Activated CD4-positive, alpha-beta T cell treated with anti-CD3 and anti-CD28 coated beads, Interleukin-2, amount 10 ng/mL, durations not matched to agents 7 days and 5 days (primary cell): ENCODE measurements at places on chromosomes 1 and 21. TPM values are rescaled to one million over a fixed set of nuclear protein-coding genes. Genes with fewer than 3 reads are reported as not detected.
A peak's percentile ranks its signal among the peaks of the same experiment; 100 is the strongest.

DNA sequence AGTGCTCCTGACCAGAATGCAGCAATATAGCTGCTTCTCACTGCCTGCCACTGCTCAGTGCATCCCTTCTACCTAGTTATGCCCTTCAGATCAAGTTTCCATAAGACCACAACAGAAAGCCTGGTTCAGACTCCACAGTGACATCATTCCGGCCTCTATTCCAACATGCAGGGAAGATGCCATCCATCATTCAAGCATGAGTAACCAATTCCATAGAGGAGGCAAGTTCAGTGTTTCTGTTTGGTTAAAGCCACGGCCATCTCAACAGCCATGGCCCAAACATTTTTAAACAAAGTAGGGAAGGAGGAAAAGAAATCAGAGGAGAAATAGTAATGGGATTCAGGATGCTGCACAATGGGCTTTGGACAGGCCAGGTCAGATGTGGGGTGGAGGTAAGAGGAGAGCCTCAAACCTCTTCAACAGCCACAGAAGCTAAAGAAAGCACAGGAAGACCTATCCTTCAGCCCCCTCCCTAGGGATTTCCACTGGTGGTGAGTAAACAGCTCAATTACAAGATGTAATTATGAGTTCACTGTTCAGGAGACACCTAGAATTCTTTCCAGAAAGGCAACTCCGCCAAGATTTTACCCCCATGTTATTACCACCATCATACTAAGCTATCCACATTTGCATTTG is 484.9 kb downstream of the SETD4 start:
- H3K27me3 ChIP-seq, result peaks cover 3% of the 10 kb centered on the region
- no peak overlapping the region for H3K4me3 ChIP-seq
- peaks cover 8% of the 10 kb centered on the region for H3K4me1 ChIP-seq
- DNase-seq, result no peak
- H3K27ac ChIP-seq, result no peak overlapping the region
- no peaks in the 10 kb centered on the region for H3K36me3 ChIP-seq

DNA sequence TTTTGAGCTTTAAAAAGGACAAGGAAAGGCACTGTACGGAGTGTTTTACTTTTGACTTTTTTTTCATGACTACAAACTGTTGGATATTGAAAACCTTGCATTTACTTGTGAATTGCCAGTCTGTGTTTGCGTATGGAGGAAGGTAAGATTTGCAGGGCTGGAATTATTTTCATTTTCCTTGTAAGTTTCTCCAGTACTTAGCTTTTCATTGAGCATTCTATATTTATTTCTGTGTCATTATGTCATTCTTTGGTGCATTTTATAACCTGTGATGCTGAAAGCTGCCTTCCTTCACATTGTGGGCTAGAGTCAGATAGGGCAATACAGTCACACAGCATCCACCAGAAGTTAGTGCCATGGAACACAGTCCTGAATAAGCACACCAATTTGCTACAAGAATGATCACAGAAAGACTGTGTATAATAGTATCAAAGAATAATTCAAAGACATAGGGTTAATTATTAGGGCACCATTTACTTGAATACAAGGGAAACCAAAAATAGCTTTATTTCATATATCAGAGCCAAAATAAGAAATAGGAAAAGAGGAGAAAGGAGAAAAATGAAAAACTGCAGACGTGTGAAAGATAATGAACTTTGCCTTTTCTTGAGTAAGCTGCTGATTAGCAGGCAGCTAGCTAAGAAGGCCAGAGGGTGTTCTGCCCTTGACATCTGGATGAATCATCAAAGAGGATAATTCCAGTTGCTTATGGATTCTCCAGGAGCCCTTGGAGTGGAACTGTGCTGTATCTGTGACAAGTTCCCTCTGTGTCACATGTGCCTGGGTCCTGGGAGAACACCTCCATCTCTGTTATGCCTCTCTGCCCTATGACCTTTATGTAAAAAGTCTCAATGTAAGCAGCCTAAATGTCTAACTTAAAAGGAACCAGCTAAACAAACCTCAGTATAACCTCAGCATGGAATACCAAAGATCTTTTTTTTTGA is 8.0 kb upstream of the FAM20B start:
- H3K36me3 ChIP-seq, result no peaks in the 10 kb centered on the region
- DNase-seq, result no peak
- H3K4me3 ChIP-seq, result no peak overlapping the region
- H3K27me3 ChIP-seq, result peaks cover 8% of the 10 kb centered on the region
- no peaks in the 10 kb centered on the region for H3K4me1 ChIP-seq

GRCh38 chr1:48030696-48031365 is 33.6 kb upstream of the TRABD2B start:
- no peaks in the 10 kb centered on the region for H3K4me1 ChIP-seq
- H3K4me3 ChIP-seq, result no peak overlapping the region
- no peak for DNase-seq
- H3K27ac ChIP-seq, result no peak overlapping the region
- no peaks in the 10 kb centered on the region for H3K27me3 ChIP-seq
- H3K36me3 ChIP-seq, result no peaks in the 10 kb centered on the region

GRCh38 chr21:42013931-42014330 is 3.8 kb upstream of the ZBTB21 start:
- H3K27ac ChIP-seq, result no peak overlapping the region
- H3K4me1 ChIP-seq, result peaks cover 6% of the 10 kb centered on the region
- H3K27me3 ChIP-seq, result peaks cover 16% of the 10 kb centered on the region
- no peaks in the 10 kb centered on the region for H3K36me3 ChIP-seq

DNA sequence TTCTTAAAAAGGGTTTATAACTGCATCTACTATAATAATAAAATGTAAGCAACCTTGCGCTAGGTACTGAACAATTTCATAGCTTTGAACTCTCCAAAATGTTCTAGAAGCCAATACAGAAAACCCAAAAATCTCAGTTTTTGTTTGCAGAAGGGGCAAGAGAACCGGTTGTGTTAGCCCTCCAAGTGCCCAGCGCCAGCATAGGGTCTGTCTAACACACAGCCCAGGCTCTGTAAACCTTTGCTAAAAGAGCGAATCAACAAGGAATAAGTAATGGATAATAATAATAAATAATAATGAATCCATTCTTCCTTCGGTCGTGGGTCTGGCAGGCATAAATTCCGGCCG is 333 bp upstream of the CHAF1B start:
- H3K4me3 ChIP-seq, result peak overlapping the region; percentile 36
- H3K4me1 ChIP-seq, result peaks cover 28% of the 10 kb centered on the region
- H3K27ac ChIP-seq, result peak overlapping the region; percentile 41
- H3K27me3 ChIP-seq, result no peaks in the 10 kb centered on the region
- no peak for DNase-seq
- peaks cover 22% of the 10 kb centered on the region for H3K36me3 ChIP-seq

- peaks cover 23% of the 10 kb centered on the region for H3K4me1 ChIP-seq
- H3K4me3 ChIP-seq, result no peak overlapping the region
- H3K36me3 ChIP-seq, result peaks cover 13% of the 10 kb centered on the region
- no peak for DNase-seq
These were observed 181.6 kb upstream of the CACYBP start for GRCh38 chr1:174818014-174818616.

- no peak overlapping the region for H3K4me3 ChIP-seq
- H3K27me3 ChIP-seq, result no peaks in the 10 kb centered on the region
- DNase-seq, result no peak
- peaks cover 56% of the 10 kb centered on the region for H3K4me1 ChIP-seq
These were observed 49.7 kb downstream of the SIPA1L2 start for GRCh38 chr1:232579958-232580941.

- H3K4me3 ChIP-seq, result no peak overlapping the region
- peaks cover 10% of the 10 kb centered on the region for H3K4me1 ChIP-seq
- no peak overlapping the region for H3K27ac ChIP-seq
- no peak for DNase-seq
These were observed 8.2 kb downstream of the HCRTR1 start for GRCh38 chr1:31625561-31626222.

- no peak for DNase-seq
- no peak overlapping the region for H3K4me3 ChIP-seq
- H3K27me3 ChIP-seq, result no peaks in the 10 kb centered on the region
- H3K36me3 ChIP-seq, result no peaks in the 10 kb centered on the region
- no peak overlapping the region for H3K27ac ChIP-seq
- no peaks in the 10 kb centered on the region for H3K4me1 ChIP-seq
These were observed 158.0 kb upstream of the CACYBP start for GRCh38 chr1:174841747-174842146.

- peaks cover 31% of the 10 kb centered on the region for H3K36me3 ChIP-seq
- H3K4me1 ChIP-seq, result peaks cover 11% of the 10 kb centered on the region
- DNase-seq, result no peak
- no peaks in the 10 kb centered on the region for H3K27me3 ChIP-seq
These were observed 52.1 kb downstream of the SLC35D1 start for GRCh38 chr1:67001682-67002425.

- H3K4me1 ChIP-seq, result peaks cover 4% of the 10 kb centered on the region
- no peak overlapping the region for H3K4me3 ChIP-seq
- no peak for DNase-seq
These were observed 170.4 kb upstream of the NR5A2 start for GRCh38 chr1:199857108-199857507.

DNA sequence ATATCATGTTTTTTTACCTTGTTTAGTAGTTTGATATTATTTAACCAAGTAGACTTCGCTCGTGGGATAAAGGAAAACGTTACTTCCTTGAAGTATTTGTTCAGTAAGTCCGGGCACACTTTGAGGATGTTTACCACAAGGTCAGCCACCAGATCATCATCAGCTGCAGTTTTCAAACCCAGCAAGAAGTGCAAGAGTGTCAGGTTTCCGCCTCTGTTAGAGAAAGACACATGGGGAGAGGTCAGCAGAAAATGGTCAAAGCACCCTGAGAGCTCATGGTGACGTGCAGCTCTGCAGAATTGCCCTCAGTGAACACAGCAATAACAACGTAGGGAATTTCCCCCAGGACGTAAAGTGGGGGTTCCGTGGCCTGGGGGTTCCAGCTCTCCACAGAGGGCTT is 24.4 kb downstream of the URB1 start:
- no peaks in the 10 kb centered on the region for H3K27me3 ChIP-seq
- peaks cover 10% of the 10 kb centered on the region for H3K4me1 ChIP-seq
- H3K36me3 ChIP-seq, result peaks cover 34% of the 10 kb centered on the region
- no peak overlapping the region for H3K27ac ChIP-seq
- H3K4me3 ChIP-seq, result no peak overlapping the region
- DNase-seq, result no peak

- H3K27ac ChIP-seq, result no peak overlapping the region
- DNase-seq, result no peak
- no peak overlapping the region for H3K4me3 ChIP-seq
- peaks cover 18% of the 10 kb centered on the region for H3K4me1 ChIP-seq
- H3K27me3 ChIP-seq, result no peaks in the 10 kb centered on the region
- peaks cover 17% of the 10 kb centered on the region for H3K36me3 ChIP-seq
These were observed 132.6 kb downstream of the DHRS3 start for GRCh38 chr1:12485231-12486058.

- no peak for DNase-seq
- H3K4me3 ChIP-seq, result no peak overlapping the region
- no peak overlapping the region for H3K27ac ChIP-seq
- no peaks in the 10 kb centered on the region for H3K27me3 ChIP-seq
These were observed 65.4 kb downstream of the SLC35A3 start for GRCh38 chr1:100035214-100035613.

DNA sequence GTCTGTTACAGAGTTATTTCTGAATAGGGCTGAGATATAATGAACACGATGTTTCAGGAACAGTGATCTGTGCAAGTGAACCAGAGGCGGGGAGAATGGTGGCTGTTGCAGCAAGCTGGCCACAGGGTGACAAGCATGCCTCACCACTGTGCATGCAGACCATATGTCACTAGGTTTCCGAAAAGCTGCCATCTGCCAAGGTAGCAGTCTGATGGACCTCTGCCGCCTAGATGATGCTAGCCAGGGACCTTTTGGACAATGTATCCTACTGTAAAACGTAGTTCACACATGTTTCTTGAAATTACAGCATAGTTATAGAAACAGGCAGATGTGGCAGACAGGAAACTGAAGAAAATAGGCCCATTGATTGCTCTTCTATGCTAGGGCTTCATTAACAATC is 204.2 kb upstream of the RRP15 start:
- H3K36me3 ChIP-seq, result no peaks in the 10 kb centered on the region
- no peaks in the 10 kb centered on the region for H3K27me3 ChIP-seq
- no peak overlapping the region for H3K4me3 ChIP-seq
- H3K4me1 ChIP-seq, result no peaks in the 10 kb centered on the region
- no peak overlapping the region for H3K27ac ChIP-seq
- no peak for DNase-seq

DNA sequence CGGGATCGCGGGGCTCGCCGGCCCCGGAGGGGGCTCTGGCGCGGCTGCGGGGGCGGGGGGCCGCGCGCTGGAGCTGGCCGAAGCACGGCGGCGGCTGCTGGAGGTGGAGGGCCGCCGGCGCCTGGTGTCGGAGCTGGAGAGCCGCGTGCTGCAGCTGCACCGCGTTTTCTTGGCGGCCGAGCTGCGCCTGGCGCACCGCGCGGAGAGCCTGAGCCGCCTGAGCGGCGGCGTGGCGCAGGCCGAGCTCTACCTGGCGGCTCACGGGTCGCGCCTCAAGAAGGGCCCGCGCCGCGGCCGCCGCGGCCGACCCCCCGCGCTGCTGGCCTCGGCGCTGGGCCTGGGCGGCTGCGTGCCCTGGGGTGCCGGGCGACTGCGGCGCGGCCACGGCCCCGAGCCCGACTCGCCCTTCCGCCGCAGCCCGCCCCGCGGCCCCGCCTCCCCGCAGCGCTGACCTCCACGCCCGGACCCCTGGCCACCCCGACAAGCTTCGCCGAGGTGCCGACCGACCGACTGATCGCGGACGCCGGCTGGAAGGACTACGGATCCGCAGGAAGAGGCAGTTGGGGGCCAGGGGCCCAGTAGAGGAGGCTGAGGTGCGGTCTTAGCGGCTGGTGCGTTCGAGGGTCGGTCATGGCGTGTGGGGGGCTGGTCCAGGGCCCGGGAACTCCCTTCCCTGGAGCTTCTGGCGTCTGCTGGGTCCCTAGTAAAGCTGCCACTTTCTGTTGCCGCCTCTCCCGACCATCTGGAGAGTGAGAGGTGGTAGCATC is 711 bp downstream of the TRNP1 start:
- peak overlapping the region; percentile 69 for H3K4me3 ChIP-seq
- H3K36me3 ChIP-seq, result no peaks in the 10 kb centered on the region
- no peak overlapping the region for H3K27ac ChIP-seq
- H3K4me1 ChIP-seq, result peaks cover 22% of the 10 kb centered on the region

DNA sequence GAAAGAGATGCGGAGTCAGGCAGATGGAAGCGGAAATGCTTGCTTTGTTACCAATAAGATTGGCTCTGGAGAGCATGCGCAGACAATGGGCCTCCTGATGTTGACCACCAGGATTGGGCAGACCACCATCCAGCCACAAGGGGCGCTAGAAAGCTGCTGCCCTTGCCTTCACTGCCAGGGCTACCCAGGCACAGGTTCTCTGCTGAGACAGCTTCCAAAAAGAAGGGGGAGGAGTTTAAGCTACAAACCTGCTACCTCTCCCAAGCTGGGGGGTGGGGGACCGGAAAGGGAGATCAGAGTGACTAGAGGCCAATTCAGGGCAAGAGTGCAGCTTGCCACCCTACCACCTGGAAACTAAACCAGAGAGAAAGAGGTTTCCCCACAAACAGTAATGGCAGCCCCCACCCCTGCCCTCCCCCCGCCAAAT is 369.7 kb downstream of the RRAGC start:
- peaks cover 28% of the 10 kb centered on the region for H3K27me3 ChIP-seq
- peak; percentile 29 for DNase-seq
- H3K27ac ChIP-seq, result peak overlapping the region; percentile 21
- H3K4me3 ChIP-seq, result no peak overlapping the region

Gene CYB561D1
- total RNA-seq, result 25.3 TPM

Gene MYBPH
- total RNA-seq, result not detected

Gene TP73
- total RNA-seq, result 2.5 TPM

Gene HAO2
- not detected for total RNA-seq

Gene PCAT6
- total RNA-seq, result not detected

Gene AADACL3
- total RNA-seq, result not detected

Gene VSIG8
- not detected for total RNA-seq

Gene DISP3
- 0.92 TPM for total RNA-seq

Gene GIPC2
- total RNA-seq, result 0.08 TPM

Gene HSD3B1
- not detected for total RNA-seq

Gene HJV
- total RNA-seq, result not detected

Gene ANGPTL7
- not detected for total RNA-seq
